ENCODE measurements at places on chromosomes 5 and 9. TPM values are rescaled to one million over a fixed set of nuclear protein-coding genes. Genes with fewer than 3 reads are reported as not detected.

The OBP2B gene
- not detected for total RNA-seq

The PCDHGA2 gene
- total RNA-seq, result 6.3 TPM

The GABRA6 gene
- not detected for total RNA-seq

The PRELID1 gene
- total RNA-seq, result 212 TPM

The SEMA6A gene
- total RNA-seq, result not detected

The ZNF608 gene
- total RNA-seq, result 2.1 TPM

GRCh38 chr5:135489466-135490244 lies 37.5 kb upstream of the TIFAB start:
- peak; percentile 19 for DNase-seq
- H3K4me1 ChIP-seq, result peaks cover 24% of the 10 kb centered on the region
- no peak overlapping the region for H3K27ac ChIP-seq
- H3K27me3 ChIP-seq, result no peaks in the 10 kb centered on the region

- no peaks in the 10 kb centered on the region for H3K27me3 ChIP-seq
- DNase-seq, result no peak
- H3K36me3 ChIP-seq, result no peaks in the 10 kb centered on the region
Observed at GRCh38 chr5:52727020-52727419, 60.7 kb upstream of the ITGA1 start.

DNA sequence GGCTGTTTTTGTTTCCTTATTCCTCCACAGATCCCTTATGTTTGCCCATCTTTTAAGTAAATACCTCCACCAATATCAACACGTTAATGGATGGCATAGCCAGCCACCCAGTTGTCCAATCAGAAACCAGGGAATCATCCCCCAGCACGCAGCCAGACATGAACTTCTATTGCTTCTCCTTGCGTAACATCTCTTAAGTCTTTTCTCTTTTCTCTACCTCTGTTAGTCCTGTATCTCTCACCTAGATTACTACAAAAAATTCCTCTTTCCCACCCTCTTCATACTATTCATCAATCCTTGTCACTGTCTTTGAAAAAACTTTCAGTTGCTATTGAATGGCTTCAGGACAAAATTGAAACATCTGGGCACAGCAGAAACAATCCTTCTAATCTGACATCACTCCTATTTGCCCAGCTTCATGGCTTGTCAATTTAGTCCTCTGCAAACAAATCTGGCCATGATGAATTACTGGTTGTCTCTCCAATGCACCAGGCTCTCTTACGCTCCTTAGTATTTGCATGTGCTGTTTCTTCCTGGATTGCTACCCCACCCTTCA lies 349.3 kb downstream of the RAB3C start:
- H3K4me1 ChIP-seq, result no peaks in the 10 kb centered on the region
- DNase-seq, result no peak
- H3K27me3 ChIP-seq, result no peaks in the 10 kb centered on the region
- no peak overlapping the region for H3K27ac ChIP-seq
- H3K36me3 ChIP-seq, result no peaks in the 10 kb centered on the region

GRCh38 chr5:158796812-158797497 lies 302.8 kb downstream of the EBF1 start:
- H3K27me3 ChIP-seq, result no peaks in the 10 kb centered on the region
- H3K27ac ChIP-seq, result no peak overlapping the region
- H3K36me3 ChIP-seq, result no peaks in the 10 kb centered on the region
- no peak overlapping the region for H3K4me3 ChIP-seq
- peaks cover 1% of the 10 kb centered on the region for H3K4me1 ChIP-seq

DNA sequence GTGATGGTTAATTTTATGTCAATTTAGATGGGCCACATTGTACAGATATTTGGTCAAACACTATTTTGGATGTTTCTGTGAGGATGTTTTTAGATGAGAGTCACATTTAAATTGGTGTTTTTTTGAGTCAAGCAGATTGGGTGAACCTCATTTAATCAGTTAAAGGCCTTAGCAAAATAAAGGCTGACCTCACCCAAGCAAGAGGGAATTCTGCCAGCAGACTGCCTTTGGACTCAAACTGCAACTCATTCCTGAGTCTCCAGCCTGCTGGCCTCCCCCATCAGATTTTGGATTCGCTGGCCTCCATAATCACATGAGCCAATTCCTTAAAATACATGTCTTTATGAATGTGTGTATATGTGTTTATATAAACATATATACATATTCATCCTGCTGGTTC lies 282.7 kb upstream of the POU5F2 start:
- no peak overlapping the region for H3K4me3 ChIP-seq
- H3K27ac ChIP-seq, result no peak overlapping the region
- DNase-seq, result peak; percentile 52
- peaks cover 12% of the 10 kb centered on the region for H3K4me1 ChIP-seq
- no peaks in the 10 kb centered on the region for H3K36me3 ChIP-seq

DNA sequence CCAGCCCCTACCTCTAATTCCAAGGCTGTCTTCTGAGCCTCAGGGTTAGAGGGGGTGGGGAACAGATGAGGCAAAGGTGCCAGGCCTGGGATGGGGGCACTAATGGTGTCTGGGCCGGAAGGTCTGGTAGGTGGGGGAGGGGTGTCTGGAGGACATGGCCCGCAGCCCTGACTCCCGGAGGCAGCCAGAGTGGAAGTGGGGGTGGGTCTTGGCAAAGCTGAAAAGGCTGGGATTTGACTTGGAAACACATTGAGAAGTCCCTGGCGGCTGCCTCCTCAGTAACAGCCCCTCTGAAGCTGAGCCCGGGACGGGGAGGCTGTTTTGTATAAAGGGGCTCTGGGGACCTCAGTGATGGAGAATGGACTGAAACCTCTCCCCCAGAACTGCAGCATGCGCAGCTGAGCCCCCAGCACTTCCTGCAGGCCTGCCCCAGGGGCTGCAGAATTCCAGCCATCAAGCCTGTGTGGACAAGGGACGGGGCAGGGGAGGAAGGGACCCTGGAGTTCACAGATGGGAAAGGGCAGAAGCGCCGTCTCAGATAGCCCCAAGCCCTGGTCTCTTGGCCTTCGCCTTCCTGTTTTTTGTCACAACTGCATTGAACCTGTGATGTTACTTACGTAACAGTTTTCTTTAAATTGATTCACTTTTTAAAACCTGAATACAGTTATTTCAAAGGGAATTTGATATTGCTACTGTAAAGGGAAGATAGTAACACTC lies 49.3 kb upstream of the SYNPO start:
- no peak overlapping the region for H3K27ac ChIP-seq
- H3K4me3 ChIP-seq, result no peak overlapping the region
- no peaks in the 10 kb centered on the region for H3K36me3 ChIP-seq
- DNase-seq, result no peak
- peaks cover 8% of the 10 kb centered on the region for H3K4me1 ChIP-seq

DNA sequence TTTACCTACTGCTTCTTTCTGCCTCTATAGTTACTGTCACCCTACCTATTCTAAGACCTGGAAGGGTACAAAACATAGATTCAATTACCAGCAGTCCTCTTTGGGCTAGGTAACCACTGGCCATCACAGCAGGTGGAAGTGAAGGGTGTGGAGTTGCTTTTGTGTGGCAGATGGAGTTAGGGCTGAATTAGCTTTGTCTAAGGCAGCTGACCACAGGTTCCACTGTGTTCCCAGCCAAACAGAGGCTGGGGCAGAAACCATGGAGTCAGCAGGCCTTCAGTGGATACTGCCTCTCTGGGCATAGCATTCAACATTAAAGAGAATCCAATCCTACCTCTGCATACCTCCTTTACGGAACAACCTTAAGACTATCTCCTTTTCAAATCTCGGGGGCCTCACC lies 254.2 kb downstream of the RFX3 start:
- DNase-seq, result no peak
- H3K36me3 ChIP-seq, result 0 out of 2 replicates have a peak, but pooled peaks cover 6% of the 10 kb centered on the region
- H3K4me3 ChIP-seq, result no peak overlapping the region
- H3K27me3 ChIP-seq, result no peaks in the 10 kb centered on the region
- no peak overlapping the region for H3K27ac ChIP-seq

DNA sequence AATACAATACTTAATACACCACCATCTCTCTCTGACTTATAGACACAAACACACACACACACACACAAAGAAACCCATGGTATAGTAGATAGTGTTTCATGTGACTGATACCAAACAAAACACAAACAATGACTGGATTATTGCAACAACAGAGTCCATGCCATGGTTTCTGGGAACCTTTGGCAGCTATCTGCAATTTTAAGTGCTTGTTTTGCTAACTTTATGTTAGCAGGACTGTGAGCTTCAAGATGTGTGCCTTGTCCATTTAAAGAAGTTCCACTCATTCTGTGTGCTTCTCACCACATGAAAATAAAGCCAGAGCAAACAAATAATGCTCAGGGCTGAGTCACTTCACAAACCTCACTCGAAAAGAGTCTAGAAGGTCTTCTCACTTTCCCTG lies 15.1 kb upstream of the LURAP1L start:
- DNase-seq, result peak; percentile 54
- no peak overlapping the region for H3K4me3 ChIP-seq
- no peaks in the 10 kb centered on the region for H3K27me3 ChIP-seq
- no peaks in the 10 kb centered on the region for H3K36me3 ChIP-seq
- no peak overlapping the region for H3K27ac ChIP-seq

DNA sequence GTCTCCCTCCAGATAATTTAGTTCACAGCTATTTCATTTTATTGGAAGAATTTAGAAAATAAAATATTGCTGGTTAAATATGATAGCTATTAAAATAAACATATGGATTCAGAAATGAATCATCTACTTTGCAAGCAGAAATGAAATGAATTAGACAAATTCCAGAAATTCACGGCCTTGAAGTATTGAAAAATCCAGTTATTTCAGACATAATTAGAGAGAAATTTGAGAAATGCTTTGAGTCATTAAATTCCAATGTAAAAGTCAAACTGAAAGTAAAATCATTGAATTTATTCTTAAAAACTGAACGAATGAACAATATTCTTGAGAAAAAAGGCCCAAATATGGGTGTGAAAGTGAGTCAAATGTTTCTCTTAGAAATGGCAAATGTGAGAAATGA lies 632.6 kb upstream of the EDIL3 start:
- no peak overlapping the region for H3K27ac ChIP-seq
- no peaks in the 10 kb centered on the region for H3K36me3 ChIP-seq
- H3K27me3 ChIP-seq, result no peaks in the 10 kb centered on the region
- no peaks in the 10 kb centered on the region for H3K4me1 ChIP-seq
- DNase-seq, result no peak

GRCh38 chr5:133499895-133500294 lies 112.4 kb downstream of the FSTL4 start:
- H3K27ac ChIP-seq, result no peak overlapping the region
- H3K4me3 ChIP-seq, result no peak overlapping the region
- no peaks in the 10 kb centered on the region for H3K4me1 ChIP-seq
- H3K27me3 ChIP-seq, result peaks cover 9% of the 10 kb centered on the region

DNA sequence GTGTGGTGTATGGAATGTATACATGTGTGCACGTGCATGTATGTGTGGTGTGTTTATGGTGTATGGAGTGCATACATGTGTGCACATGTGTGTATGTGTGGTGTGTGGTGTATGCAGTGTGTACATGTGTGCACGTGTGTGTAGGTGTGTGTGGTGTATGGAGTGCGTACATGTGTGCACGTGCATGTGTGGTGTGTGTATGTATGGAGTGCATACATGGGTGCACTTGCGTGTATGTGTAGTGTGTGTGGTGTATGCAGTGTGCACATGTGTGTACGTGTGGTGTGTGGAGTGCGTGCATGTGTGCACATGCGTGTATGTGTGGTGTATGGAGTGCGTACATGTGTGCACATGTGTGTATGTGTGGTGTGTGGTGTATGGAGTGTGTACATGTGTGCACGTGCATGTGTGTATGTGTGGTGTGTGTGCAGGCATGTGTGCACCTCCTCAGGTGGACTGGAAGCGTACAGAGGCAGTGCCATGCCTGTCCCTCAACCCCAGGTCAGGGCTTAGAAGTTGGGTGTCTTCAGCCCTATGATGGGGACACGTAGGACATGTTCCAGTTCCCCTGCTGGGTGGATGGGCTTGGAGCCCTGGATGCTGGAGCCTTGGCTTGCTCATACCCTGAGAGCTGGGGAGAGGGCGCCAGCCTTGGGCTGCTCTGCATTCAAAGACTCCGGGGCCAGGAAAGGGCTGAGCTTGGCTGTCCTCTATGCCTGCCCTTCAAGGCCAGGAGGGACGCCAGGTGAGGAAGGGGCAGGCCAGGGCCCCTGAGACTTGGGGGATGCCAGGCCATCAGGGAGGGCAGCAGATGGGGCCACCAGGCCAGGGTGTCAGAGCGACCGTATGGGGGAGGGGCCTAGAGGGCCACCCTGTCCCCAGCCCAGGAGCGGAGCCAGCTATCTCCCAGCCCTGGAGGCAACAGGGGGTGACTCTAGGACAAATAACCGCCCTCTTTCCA lies 12.2 kb downstream of the MYMK start:
- no peaks in the 10 kb centered on the region for H3K27me3 ChIP-seq
- no peak overlapping the region for H3K27ac ChIP-seq
- no peak for DNase-seq
- no peaks in the 10 kb centered on the region for H3K36me3 ChIP-seq
- H3K4me3 ChIP-seq, result no peak overlapping the region

DNA sequence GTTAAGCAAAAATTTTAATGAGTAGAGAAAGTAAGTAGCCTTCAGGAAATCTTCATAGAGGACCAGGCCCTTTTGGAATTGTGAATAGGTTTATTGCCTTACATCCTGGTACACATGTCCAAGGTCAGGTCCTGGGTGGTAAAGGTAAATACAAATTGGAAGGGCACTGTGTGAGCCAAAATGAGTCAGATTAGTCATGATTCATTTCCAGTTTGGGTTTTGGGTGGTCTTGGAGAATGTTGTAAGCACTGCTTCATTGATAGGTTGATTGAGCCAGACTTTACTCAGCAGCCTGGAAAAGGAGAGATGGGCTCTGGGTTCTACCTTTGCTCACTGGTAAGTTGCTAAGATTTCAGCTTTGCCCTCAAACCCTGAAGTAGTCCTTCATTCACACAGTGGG lies 82.5 kb upstream of the ZNF169 start:
- peaks cover 62% of the 10 kb centered on the region for H3K36me3 ChIP-seq
- peaks cover 54% of the 10 kb centered on the region for H3K4me1 ChIP-seq
- no peaks in the 10 kb centered on the region for H3K27me3 ChIP-seq
- no peak for DNase-seq

- H3K27me3 ChIP-seq, result no peaks in the 10 kb centered on the region
- peak; percentile 22 for DNase-seq
- H3K36me3 ChIP-seq, result peaks cover 22% of the 10 kb centered on the region
- H3K27ac ChIP-seq, result 0 out of 2 replicates have a peak overlapping the region, but pooled peaks have one; percentile 6
- peaks cover 14% of the 10 kb centered on the region for H3K4me1 ChIP-seq
Observed at GRCh38 chr5:109844148-109844547, 154.4 kb downstream of the MAN2A1 start.

DNA sequence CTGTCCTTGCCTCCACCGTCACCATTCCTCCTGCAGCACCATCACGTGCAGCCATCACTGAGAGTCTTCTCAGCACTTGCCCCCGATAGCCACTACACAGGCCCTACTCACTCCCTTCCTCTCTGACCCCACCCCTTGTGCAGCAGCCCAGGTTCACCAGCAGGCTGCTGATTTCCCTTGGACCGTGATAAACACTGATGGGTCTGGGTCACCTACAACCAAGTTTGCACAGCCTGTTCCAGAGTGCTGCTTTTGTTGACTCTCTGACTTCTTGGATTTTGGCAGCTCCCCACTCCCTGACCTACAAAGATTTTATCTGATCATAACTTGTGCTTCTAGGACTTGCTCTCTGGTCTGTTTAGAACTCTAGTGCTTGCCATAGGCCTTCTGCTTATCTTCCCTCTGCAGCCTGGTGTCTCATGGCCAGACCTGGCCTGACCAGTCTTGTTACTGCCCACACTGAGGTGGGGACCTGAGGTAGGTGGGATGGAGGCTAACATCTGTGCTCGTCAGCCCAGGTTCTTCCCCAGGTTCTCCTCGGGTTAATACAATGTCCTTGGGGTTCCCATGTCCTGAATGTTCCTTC lies 109.3 kb downstream of the TARS1 start:
- H3K27me3 ChIP-seq, result no peaks in the 10 kb centered on the region
- H3K4me1 ChIP-seq, result no peaks in the 10 kb centered on the region
- no peaks in the 10 kb centered on the region for H3K36me3 ChIP-seq
- no peak for DNase-seq
- H3K27ac ChIP-seq, result no peak overlapping the region
